Trophoblast cell (in vitro differentiated cells and primary cell): ENCODE measurements at places on chromosomes 2 and 18.

DNA sequence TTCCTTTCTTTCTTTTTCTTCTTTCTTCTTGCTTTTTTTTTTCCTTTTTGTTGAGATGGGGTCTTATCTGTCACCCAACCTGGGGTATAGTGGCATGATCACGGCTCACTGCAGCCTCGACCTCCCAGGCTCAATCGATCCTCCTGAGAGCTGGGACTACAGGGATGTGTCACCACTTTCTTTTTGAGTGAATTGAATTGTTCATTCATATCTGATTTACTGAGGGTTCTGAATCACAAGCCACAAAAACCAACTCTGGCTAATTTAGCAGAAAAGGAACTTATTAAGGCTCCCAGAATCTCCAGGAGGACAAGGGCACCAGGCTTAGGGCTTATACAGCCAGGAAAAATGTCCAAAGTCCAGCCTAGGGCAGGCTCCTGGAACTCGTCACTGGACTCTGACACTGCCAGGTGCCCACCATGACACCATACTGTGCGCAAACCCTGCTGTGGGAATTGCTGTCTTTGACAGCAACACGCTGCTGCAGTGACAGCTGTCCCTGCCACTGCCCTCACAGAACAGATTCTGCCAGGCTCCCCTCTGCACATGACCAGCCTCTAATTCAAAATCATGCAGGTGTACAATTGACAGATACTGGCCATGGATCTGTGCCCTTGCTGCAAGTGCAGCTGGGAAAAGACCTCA, 42.9 kb upstream of the EML6 start:
- DNase-seq = no peak

DNA sequence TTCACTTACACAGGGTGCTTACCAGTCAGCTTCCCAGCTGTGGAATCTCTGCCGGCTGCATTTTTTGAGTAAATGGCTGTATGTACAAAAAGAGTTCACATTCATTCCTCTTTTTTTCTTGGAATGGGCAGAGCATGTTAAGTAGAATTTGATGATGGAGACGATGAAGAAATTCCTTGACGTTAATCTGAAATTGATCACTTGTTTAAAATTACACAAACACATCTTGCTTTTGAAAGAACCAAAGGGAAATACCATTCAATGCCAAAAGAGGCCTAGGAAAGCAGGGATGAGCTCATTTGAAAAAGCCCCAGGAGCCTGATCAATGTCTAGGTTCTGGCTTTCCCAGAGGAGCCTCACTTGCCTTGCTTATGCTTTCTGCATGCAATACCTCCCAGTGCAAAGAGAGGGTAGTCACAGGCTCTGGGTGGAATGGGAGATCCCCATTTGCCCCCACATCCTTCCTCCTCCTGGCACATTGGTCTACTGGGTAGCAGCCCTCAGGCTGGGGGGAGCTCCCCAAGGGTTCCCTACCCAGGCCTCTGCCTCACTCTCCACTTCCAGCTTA, 12.3 kb upstream of the SMAD7 start:
- DNase-seq = peak; percentile 80

GRCh38 chr2:40030456-40030975, 251.5 kb upstream of the THUMPD2 start:
- DNase-seq = no peak

- DNase-seq = no peak
These were observed 277.7 kb upstream of the FBXO11 start for GRCh38 chr2:48183991-48184390.

DNA sequence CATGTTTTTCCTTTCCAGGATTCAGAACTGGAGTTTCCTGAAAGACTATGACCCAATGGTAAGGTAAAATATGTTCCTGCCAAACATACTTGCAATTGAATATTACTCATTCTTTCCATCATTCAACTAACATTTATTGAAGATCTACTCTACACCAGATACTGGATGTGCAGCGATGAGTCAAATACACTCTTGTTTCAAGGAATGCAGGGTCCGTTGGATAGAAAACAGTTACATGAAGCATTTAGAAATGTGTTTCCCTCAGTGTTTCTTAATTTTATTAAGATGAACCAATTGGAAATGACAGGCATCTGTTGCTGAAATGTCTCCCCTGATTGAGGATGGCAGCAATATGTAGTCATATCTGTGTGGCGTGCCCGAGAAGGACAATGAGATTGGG, 14.8 kb upstream of the SLC66A3 start:
- DNase-seq = peak; percentile 75

DNA sequence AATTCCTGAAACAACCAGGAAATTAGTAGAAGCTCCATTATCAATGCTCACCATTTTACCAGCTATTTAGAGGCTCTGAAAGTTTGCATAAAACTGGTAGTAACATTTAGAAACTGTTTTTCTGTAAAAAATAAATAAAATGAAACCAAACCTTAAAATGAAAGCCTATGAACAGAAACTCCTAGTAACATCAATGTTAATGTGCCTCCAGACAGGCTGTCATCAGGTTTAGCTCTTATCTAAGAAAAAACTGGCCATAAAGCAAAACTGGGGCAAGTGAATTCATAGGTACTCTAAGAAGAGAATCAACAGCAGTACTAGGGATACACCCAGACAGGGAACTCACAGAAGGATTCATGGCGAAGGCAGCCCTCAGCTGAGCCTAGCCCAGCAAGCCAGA, 8.0 kb downstream of the E2F6 start:
- no peak for DNase-seq

DNA sequence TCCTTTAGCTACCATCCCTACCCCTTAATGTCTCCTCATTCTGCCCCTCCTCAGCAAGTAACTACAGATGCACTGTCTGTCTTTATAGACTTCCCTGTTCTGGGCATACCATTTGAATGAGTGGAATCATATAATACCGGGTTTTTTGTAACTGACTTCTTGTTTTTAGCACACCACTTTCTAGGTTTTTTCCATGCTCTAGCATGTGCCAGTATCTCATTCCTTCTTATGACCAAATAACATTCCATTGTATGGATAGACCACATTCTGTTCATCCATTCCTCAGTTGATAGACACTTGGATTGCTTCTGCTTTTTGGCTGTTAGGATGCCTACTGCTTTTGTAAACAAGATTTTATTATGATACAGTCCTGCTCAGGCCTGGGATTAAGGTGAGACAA, 154.7 kb downstream of the TSN start:
- DNase-seq = peak; percentile 72

DNA sequence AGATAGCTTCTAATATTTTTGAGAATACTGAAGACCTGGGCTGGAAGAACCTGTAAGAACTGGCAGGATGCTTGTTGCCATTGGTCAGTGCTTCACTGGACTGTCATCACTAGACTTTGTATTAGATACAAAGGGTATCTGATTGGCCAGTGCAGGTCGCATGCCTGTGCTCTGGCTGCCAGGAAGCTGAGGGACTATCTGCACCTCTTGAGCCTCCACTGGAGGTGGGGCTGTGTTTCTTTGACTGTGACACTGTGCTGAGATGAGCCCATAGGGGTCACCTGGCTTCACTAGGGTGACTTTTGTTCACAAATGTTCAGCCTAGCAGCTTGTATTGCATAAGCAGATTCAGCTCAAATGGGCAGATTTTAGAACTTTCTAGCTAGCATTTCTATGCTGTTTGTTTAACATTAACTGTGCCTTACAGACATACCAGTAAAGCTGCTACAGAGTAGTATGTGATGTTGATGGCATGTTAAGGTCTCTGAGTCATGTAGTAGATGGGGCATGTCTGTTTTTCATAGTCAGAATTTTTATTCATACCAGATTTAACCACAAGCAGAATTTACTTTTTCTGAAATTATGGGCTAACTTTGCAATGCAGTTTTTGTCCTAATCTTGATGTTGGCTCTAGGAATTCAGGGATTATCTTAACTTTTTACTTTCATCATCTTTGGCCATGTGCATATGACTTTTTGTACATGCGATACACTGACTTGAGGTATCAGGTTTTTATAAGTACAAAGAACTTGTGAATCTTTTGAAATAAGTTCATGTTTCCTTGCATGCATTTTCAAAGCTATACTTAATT, 56.1 kb downstream of the RHBDD1 start:
- no peak for DNase-seq

GRCh38 chr2:146681991-146682390, 1162.8 kb upstream of the ACVR2A start:
- no peak for DNase-seq

DNA sequence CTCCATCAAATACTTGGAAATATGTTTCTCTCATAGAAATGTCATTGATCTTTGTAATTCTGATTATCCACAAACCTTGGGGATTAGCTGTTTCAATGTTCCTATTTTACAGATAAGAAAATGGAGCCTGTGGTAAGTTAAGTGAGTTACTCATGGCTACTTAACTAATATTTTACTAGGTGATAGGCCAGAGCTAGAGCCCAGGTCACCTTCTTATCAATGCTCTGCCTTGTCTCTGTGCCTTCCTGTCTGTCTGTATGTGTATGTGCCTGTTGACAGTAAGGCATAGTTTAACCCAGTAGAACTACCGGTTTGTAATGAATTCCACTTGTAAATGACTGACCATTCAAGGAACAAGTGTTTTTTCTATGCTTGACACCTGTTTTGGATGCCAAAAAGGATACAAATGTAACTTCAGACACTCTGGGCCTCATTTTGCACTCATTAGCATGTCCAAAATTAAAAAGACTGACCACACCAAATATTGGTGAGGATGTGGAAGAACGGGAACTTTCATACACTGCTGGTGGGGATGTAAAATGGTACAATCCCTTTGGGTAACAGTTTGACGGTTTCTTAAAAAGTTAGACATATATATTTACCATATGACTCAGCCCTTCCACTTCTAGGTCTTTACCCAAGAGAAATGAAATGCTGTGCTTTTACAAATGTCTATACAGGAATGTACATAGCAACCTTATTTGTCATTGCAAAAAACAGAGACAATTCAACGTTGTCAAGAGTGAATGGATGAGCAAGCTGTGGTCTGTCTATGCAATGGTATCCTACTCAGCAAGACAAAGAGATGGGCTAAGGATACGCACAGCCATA, 19.6 kb upstream of the IL1A start:
- DNase-seq = peak; percentile 46

GRCh38 chr2:134736167-134736880, 17.5 kb upstream of the TMEM163 start:
- peak; percentile 86 for DNase-seq

DNA sequence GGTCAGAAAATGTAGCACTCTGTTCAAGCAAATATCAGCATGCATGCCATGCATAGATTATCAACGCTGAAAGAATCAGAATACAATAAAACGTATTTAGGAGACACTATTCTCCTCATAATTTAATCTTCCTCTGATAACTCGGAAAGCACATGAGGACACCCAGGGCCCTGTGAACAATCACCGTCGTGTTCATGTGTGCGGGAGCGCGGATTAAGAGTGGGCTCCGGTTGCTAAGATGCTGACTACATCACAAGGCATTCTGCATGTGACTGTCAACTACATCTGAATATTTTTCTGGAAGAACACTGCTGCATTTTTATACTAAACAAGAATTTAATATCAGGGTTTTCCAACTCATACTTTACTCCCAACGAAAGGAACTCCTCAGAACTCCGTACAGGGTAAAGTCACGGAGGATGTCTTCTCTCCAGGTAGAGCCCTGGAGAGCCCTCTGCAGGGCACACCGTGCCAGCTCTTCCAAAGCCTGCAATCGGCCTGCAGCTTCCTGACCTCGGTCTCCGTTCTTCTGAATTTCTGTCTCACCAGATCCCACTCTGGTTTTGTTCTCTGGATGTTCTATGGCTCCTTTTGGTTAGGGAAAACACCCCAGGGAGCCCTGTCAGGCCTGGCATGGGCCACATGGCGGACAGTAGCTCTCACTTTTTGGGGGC, 59.6 kb downstream of the ZNF516 start:
- no peak for DNase-seq

DNA sequence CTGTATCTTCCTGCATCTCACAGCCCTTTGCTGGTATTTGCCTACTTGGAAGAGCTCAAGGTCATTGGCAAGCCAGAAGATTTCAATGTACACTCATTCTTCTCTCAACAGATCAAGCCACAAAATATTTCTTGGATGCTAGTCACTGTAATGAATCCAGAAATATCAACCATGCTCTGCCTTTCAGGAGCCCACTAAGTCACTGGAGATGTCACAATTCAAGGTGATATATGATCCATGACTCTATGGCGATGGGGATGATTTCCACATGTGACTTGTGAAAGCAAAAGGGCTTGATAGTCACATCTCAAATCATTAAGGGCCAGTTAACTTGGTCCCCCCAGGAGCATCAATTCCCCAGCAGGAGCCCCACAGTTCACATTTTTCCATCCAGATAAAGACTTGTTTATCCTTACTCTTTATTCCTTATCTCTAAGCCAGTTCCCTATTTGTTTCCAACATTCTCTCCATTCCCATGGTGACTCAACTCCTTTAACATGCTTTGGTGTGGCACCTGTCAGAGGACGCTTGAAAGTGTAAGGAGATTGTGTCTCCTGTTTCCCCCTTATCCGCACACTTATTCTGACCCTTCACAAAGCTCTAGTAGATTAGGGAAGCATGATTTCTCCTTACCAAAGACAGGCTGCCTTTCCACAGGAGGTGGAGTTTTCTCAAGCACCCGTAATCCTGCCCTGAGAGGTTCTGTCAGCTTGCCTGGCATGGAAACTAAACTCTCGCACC, 15.8 kb downstream of the PKDCC start:
- peak; percentile 63 for DNase-seq

GRCh38 chr2:221312634-221313033, 259.5 kb downstream of the EPHA4 start:
- no peak for DNase-seq

- no peak for DNase-seq
These were observed 71.9 kb upstream of the KLHL29 start for GRCh38 chr2:23312996-23313606.

DNA sequence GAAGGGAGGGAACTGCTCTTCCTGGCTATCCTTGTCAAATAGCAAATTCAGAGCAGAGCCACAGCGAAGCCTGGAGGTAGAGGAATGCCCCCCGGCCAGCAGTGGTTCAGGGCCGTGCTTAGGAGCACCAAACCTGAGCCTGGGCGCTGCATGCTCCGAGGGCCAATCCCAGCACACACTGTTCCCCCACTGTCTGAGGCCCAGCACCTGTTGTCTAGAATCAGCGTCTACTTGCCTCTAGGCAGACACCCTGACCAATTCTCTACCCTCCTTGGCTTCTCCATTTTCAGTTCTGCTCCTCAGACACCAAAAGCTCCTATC, 177.6 kb upstream of the PKDCC start:
- no peak for DNase-seq
